ENCODE measurements at places on chromosomes 5 and 9.

- DNase-seq: no peak
Observed at GRCh38 chr9:126238415-126238814, 88.2 kb upstream of the MVB12B start.

DNA sequence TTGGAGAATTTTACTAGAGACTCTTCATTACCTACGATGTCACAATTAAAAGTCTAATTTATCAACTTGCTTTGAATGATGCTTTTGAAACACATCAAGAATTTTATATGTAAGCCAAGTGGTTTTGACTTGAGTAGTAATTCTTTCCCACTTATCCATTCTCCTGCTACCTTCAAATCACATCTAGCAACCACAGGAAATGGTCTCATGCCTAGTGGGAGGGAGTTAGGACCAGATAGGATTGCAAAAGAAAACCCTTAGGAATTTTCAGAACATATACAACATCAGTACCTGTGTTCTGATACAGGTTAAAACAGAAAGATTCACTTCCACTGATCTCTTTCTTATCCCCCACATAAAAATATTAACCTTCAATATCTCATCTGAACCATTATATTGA lies 260.4 kb downstream of the CWC27 start:
- DNase-seq: no peak

DNA sequence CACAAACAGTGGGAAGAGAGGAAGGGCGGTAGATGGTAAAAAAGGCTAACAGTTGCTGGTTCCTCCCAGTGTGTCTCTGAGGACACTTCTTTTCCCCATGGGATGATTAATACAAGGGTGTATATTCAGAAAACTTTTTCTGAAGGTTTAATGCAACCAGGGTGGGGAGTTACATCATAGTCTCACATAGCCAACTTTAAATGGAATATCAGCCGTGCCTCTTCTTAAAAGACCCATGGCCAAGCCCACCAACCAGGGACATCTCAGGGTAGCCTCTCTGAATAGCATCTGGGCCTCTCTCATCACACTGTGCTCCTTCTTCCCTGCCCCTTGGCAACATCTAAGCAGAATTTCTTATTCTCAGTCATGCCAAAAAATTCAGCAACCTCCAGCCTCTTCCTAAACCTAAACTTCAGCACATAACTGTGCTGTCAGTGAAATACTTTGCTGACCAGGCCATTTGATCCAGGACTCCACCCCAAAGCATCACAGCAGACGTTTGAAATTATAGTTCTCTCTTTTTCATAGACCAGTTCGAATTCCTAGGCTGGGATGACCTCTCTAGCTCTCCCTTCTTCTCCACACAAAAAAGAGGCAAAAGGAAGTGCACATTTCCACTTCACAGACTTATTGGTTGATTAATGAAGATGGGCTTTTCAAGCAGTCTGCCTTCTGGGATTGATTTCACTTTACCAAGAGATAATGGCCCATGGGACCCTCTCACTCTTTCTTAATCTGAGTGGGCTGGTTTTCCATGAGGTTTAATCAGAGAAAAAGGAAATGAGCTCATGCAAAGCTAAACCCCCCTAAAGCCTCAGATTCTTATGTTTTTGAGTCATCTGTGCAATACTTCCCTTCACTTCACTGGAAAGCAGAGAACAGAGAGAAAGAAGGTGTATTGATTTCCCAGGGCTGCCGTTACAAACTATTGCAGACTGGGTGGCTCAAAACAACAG lies 85.1 kb upstream of the RAI14 start:
- DNase-seq: no peak

- DNase-seq: no peak
Observed at GRCh38 chr5:55917402-55918086, 66.4 kb downstream of the IL31RA start.

DNA sequence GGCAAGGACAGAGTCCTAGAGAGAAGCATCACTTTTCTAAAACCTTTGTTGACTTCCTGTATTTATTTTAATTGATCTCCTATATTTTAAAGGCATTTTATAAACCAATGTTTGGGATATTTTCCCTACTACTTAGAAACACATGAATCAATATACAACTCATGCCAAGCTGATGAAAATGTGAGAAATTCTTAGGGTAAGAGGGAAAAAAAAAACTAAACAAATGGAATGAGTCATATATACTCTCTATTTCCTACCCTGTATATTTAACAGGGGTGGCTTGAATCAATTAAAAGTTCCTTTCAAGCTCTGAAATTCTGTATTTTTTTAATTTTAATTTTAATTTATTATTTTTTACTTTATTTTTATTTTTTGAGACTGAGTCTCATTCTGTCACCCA lies 19.6 kb downstream of the BAAT start:
- no peak for DNase-seq

GRCh38 chr5:149550268-149550583 lies 1.0 kb downstream of the CSNK1A1 start:
- no peak for DNase-seq

DNA sequence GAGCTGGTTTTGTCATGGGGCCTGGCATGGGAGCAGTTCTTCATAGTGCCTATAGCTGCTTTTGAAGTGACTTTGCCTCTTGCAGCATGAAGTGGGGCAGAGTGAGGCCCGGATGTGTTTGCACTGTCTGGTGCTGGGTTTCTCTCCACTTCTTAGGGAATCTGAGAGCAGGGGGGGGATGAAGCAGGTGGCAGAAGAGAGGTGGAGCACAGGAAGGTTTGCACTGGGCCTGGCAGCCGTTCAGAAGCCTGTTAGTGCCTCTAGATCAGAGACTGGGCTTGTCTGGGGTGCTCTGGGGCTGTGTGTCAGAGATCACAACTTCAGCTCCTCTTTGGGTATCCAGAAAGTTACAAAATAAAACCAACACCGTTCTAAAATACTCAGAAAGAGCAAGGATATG lies 18.4 kb downstream of the USP20 start:
- no peak for DNase-seq

All from COR-L47 (cell line).